Natural killer cell treated with Interleukin-12 subunit alpha and Interleukin-12 subunit beta and Interleukin-15 and Interleukin-18, amount 100 ng/mL, for 72 hours (primary cell): ENCODE measurements at places on chromosomes 1 and 21. TPM values are rescaled to one million over a fixed set of nuclear protein-coding genes. Genes with fewer than 3 reads are reported as not detected.

The CFHR5 gene
- not detected for total RNA-seq

The LDLRAD1 gene
- total RNA-seq, result not detected

The EVA1B gene
- total RNA-seq, result 5.8 TPM

GRCh38 chr1:52767596-52768280, 41.5 kb downstream of the ZYG11B start:
- DNase-seq, result no peak
- no peaks in the 10 kb centered on the region for H3K36me3 ChIP-seq
- no peak overlapping the region for H3K4me3 ChIP-seq
- no peaks in the 10 kb centered on the region for H3K27me3 ChIP-seq
- no peak overlapping the region for H3K27ac ChIP-seq
- no peaks in the 10 kb centered on the region for H3K4me1 ChIP-seq

DNA sequence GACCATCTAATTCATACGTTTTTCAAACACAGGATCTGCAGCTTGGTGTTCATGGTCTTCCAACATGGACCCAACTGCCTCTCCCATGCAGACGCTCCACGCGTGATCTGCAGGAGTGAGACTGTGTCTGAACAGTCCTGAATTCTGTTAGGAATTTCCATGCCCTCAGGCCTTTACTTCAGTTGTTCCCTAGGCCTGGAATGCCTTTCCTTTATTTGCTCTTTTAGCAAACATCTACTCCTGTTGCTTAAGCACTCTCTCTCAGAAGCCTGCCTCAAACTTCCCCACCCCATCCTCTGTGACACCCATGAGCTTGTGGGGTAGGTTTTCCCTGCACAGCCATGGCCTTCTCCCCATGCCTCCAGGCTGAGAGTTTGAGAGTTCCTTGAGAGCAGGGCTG, 73.7 kb downstream of the DMRTB1 start:
- no peaks in the 10 kb centered on the region for H3K36me3 ChIP-seq
- H3K27ac ChIP-seq, result no peak overlapping the region
- no peak for DNase-seq
- peaks cover 15% of the 10 kb centered on the region for H3K27me3 ChIP-seq

- no peak for DNase-seq
- H3K27ac ChIP-seq, result no peak overlapping the region
- H3K36me3 ChIP-seq, result no peaks in the 10 kb centered on the region
- H3K4me1 ChIP-seq, result no peaks in the 10 kb centered on the region
Measured at GRCh38 chr1:169024800-169025271, 81.7 kb upstream of the ATP1B1 start.

DNA sequence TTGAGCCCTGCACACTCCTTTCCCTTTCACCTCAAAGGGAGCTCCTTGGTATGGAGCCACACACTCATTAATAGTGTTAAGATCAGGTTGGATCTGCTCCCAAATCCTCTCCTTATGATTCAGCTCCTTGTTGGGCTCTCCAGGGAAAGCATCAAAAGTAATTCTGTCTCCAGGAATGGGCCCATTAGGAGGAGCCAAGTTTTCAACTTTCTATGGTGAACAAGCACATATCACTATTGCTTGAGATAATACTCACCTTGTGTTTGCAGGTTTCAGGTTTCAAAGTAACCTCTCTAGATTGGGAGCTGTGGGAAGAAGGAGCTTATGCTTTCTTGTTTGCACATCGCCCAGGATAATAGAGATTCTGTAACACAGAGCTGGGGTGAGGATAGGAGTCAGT, 164.8 kb downstream of the TNFSF18 start:
- H3K4me3 ChIP-seq, result no peak overlapping the region
- no peaks in the 10 kb centered on the region for H3K27me3 ChIP-seq
- H3K4me1 ChIP-seq, result peaks cover 38% of the 10 kb centered on the region
- peaks cover 9% of the 10 kb centered on the region for H3K36me3 ChIP-seq
- no peak for DNase-seq

GRCh38 chr1:184789884-184790283, 35.2 kb upstream of the EDEM3 start:
- peaks cover 13% of the 10 kb centered on the region for H3K4me1 ChIP-seq
- H3K36me3 ChIP-seq, result peaks cover 21% of the 10 kb centered on the region
- no peak for DNase-seq
- no peak overlapping the region for H3K27ac ChIP-seq
- no peak overlapping the region for H3K4me3 ChIP-seq
- no peaks in the 10 kb centered on the region for H3K27me3 ChIP-seq

- H3K27me3 ChIP-seq, result peaks cover 14% of the 10 kb centered on the region
- no peak overlapping the region for H3K27ac ChIP-seq
- H3K4me1 ChIP-seq, result peaks cover 6% of the 10 kb centered on the region
- no peak overlapping the region for H3K4me3 ChIP-seq
- DNase-seq, result no peak
Measured at GRCh38 chr1:55337801-55338447, 122.8 kb upstream of the USP24 start.

- no peaks in the 10 kb centered on the region for H3K36me3 ChIP-seq
- H3K4me1 ChIP-seq, result peaks cover 6% of the 10 kb centered on the region
- no peak overlapping the region for H3K4me3 ChIP-seq
Measured at GRCh38 chr1:112836642-112837041, 119.4 kb downstream of the SLC16A1 start.

GRCh38 chr1:87594736-87595383, 266.2 kb downstream of the LMO4 start:
- H3K4me1 ChIP-seq, result no peaks in the 10 kb centered on the region
- no peak overlapping the region for H3K27ac ChIP-seq
- no peak for DNase-seq
- no peaks in the 10 kb centered on the region for H3K36me3 ChIP-seq
- H3K27me3 ChIP-seq, result peaks cover 13% of the 10 kb centered on the region

DNA sequence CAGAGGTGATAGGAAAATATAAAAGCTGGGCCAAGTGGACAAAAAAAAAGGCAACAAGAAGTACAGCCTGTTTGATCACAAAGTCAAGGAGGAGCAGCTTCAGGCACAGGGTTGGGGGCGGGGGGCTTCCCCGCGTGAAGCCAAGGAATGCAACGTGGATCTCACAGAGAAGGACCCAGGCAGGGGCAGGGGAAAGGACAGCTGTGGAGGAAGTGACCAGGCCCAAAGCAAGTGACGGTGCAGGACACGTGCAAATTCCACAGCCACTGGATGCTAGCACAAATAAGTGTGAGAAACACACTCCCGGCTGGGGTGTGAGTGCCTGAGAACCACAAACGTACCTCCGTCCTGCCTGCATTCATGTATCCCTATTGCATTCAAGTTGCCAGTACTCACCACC, 77.7 kb upstream of the DSCAM start:
- no peaks in the 10 kb centered on the region for H3K4me1 ChIP-seq
- H3K27ac ChIP-seq, result no peak overlapping the region
- DNase-seq, result no peak
- H3K4me3 ChIP-seq, result no peak overlapping the region
- H3K36me3 ChIP-seq, result peaks cover 4% of the 10 kb centered on the region
- H3K27me3 ChIP-seq, result no peaks in the 10 kb centered on the region

DNA sequence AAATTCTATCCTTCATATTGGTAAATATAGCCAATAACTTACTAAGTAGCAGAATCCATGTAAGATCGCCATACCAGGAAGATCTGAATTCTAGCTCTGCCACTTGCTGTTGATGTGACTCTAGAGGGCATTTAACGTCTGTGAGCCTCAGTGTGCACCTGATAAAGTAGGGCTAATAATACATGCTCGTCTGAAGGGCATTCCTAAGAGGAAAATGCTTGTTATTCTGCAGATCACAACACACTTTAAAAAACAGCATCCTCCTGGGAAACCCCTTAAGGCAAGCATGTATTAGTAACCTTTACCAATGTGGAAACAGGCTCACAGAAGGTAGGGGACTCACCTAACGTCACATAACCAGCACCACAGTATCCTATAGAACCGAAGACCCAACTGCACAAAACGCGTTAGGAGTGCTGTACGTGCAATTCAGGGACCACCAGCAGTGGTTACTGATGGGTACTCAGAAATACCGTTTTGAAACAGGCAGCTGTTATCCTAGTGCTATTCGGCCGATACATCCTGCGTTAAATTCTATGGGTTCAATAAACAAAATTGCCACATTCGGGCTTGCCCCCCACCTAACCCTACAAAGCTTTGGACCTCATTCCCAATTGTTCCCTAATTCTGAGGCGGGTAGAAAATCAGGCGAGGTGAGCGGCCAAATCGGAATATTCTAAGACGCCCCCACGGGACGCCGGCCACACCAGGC, 758 bp downstream of the DEPDC1 start:
- peaks cover 7% of the 10 kb centered on the region for H3K36me3 ChIP-seq
- no peak for DNase-seq
- H3K4me1 ChIP-seq, result peaks cover 24% of the 10 kb centered on the region

DNA sequence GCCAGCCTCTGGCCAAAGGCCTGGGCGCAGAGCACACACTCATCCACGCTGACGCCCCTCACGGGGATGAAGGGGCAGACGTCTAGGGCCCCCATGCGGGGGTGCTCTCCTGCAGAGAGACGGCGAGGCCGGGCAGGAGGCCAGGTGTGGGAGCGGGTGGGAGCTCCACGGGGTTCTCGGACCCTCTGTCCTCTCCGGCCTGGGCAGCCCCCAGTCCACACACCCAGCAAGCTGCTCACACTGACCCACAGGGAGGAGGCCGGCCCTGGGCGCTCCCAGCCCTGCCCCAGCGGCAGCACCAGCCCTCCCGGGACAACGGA, 2.5 kb downstream of the FTCD start:
- H3K4me1 ChIP-seq, result no peaks in the 10 kb centered on the region
- H3K4me3 ChIP-seq, result no peak overlapping the region
- H3K27me3 ChIP-seq, result no peaks in the 10 kb centered on the region
- DNase-seq, result peak; percentile 46
- H3K36me3 ChIP-seq, result no peaks in the 10 kb centered on the region

DNA sequence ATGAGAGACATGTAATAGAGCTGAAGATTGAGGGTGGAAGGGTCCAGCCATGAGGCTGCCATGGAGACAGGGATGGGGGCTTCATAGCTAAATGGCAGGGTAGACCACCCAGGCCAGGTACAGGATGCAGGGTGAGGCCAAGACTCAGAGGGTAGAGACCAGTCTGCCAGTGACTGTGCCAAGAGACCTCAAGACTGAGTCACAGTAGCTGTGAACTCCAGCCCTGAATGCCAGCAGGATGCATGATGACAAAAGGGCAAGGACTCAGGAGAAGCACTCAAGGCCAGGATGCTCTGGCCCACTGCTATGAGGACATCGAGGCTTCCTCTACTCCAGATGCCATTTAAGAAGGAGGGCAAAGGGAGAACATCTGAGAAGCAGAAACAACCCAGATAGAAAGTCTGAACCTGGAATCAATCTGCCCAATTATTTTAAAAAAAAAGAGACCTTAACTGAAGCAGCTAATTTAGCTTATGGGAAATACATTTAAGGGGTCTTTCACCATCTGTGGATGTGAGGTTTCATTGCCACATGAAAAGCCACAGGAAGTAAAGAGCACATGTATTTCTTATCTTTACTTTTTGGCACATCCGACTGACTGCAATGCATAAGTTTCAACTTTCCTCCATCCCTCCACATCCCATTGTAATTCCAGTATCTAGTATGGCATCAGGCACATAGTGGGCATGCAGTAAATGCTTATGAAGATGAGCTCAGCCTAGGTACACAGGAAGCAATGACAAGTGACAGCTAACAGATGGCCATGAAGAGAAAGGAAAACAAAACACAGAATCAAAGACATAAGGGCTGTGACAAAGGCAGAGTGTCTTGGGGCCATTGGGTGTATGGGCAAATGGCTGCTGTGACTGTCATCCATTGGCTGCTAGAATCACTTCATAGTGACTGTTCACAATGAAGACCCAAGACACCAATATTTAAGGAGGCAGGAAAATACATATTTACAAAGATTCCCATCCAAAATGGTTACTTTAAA, 40.2 kb downstream of the SUSD4 start:
- no peak overlapping the region for H3K27ac ChIP-seq
- no peak overlapping the region for H3K4me3 ChIP-seq
- H3K36me3 ChIP-seq, result no peaks in the 10 kb centered on the region
- DNase-seq, result no peak
- H3K27me3 ChIP-seq, result peaks cover 4% of the 10 kb centered on the region

DNA sequence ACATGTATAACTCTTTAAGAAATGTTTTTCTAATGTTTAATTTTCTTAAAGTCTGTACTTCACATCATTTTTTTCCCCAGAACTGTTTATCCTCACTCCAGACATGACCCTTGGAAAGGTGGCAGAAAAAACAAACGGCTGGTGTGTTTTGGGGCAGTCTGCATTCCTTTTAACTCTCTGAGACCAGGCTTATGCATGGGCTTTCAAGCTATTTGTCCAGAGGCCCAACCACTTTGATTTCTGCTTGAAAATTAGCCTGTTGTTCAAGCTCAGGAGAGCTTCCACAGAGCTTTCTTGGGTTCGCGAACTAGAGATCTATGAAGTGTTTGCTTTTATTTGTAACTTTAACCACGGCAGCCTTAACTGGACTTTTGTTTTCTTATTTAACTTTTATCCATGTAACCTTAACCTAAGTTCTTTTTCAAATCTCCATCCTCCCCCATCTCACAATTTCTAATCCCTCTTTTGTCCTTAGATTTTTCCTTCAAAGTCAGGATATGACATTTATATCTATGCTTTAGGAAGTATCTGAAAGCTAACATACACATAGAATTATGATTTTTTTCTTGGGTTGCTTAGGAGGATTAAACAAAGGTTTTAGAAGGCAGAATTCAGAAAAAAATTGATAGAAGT, 111.8 kb downstream of the FGGY start:
- H3K27ac ChIP-seq, result no peak overlapping the region
- DNase-seq, result no peak
- no peaks in the 10 kb centered on the region for H3K36me3 ChIP-seq
- H3K4me1 ChIP-seq, result no peaks in the 10 kb centered on the region

DNA sequence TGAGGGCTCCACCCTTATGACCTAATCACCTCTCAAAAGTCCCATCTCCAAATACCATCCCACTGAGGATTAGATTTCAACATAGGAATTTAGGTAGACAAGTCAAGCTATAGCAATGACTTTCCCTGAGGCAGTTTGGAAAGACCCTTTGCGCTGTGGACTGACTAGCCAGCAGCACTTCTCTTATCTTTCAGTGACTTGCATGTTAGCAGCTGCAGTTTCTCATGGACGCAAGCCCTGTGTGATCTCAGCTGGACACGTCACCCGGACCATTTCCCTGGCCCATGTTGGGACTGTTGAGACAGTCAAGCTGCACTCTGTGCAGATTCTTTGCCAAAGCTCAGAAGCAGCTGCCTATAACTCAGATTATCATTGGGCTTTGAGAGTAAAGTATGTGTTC, 408.1 kb upstream of the USP24 start:
- no peaks in the 10 kb centered on the region for H3K36me3 ChIP-seq
- no peak overlapping the region for H3K4me3 ChIP-seq
- no peak overlapping the region for H3K27ac ChIP-seq
- no peaks in the 10 kb centered on the region for H3K4me1 ChIP-seq

DNA sequence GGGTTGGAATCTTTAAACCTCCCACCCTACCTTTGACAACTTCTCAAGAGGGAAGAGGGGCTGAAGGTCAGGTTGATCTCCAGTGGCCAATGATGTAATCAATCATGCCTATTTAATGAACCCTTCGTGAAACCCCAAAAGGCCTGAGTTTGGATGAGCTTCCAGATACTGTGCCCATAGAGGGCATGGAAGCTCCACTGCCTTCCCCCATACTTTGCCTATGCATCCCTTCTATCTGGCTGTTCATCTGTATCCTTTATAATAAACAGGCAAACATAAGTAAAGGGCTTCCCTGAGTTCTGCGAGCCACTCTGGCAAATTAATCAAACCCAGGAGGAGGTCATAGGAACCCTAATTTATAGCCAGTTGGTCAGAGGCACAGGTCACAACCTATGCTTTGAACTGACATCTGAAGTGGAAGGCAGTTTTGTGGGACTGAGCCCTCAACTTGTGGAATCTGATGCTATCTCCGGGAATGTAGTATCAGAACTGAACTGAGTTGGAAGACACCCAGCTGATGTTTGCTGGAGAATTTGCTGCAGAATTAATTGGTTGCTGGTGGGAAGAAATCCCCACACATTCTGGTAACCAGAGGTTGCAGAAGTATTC, 24.8 kb downstream of the S100A10 start:
- no peak overlapping the region for H3K27ac ChIP-seq

- H3K4me1 ChIP-seq, result no peaks in the 10 kb centered on the region
- H3K36me3 ChIP-seq, result no peaks in the 10 kb centered on the region
- no peak overlapping the region for H3K27ac ChIP-seq
- no peak for DNase-seq
Measured at GRCh38 chr1:100868364-100868995, 26.2 kb downstream of the EXTL2 start.
